ENCODE measurements at places on chromosomes 7 and 10.
A peak's percentile ranks its signal among the peaks of the same experiment; 100 is the strongest.

DNA sequence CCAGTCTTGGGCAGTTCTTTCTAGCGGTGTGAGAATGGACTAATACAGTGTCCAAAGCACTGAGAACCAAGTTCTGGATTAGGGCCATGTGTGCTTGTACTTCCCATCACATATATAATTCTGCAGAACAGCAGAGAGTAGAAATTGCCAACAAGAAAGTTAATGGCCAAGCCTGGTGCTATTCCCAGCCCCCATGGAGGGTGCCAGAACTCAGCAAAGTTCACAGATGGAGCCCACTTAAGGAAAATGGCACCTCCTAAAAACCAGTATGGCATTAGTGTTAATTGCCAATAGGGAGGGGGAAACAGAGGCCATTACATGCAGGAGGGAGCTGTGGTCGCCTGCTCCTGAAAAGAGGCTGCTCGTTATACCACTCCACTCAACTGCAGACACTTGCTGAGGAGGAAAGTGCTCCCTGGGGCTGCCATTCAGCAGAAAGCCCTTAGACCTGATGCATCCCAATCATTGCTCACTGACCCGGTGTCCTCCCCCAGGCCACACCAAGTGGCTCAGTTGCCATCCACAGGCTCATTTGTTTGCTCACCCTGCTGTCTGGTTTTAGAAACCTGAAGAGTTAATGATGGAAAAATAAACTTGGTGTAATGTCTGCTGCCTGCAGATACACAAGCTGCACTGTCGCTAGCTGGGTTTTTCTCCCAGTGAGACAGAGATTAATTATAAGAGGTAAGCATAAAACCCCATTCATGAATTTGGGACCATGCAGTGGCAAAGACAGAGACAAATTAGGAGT is 280.6 kb downstream of the GFRA1 start:
- no peak for DNase-seq

DNA sequence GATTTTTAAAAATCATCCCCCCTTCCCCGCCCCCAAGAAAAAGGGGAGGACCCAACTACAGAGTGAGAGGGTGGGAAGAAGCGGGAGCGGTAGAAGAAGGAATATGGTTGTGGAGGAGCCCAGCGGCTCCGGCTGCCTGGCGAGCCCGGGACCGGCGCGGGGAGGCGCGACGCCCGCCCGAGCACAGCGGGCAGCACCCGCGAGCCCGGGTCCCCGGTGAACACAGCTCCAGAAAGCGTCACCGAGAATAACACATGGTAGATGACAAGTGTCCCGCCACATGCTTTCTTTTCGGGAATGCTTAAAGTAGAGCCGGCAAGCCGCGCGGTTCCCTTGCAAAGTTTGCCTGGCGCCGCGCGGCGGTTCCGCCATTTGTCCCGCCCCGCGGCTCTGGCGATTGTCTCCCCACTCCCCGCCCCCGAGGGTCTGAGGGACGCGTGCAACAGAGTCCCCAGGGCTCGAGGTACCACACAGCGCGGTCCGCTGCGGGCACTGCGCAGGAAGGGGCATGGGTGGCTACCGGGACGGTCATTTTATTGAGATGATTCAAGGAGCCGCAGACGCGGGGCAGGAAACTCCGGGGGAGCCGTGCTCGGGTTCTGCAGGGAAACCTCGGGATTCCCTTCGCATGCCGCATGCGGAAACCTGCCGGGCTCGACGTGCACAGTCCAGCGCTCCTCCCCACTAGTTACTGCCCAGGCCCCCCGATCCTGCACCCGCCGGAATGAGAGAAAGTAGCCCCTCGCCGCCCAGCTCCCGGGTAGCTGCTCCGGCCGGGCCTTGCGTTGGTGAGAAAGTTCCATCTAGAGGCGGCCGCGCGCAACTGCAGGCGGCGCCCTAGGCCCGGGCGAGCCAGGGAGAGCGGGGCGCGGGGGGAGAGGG is 781 bp upstream of the GRM8 start:
- peak; percentile 18 for DNase-seq

DNA sequence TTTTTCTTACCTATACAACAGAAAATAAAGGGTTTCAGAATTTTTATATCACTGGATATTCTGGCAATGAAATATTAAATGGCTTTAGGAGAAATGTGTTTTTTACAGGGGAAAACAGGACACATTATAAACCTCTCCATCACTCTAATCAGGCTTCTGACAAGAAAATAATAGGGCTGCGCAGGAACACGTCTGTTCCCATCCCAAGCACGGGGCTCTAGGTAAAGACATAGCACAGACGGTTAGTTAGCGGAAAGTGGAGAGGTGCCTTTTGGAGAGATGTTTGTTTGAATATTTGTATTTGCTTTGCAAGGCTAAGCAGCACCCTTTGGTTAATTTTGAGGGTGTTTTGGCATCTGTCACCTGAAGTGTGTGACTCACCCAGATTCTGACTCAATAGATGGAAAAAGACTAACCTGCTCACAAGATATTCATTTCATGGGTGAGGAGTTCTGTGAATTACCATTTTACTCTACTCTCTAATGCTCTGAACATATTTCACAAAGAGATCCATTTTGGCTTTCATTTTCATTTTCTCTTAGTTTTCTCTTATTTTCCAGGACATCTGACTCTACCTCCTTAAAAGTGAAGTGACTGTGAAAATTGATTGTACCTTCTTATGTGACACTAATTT is 174.5 kb upstream of the AKR1E2 start:
- no peak for DNase-seq

DNA sequence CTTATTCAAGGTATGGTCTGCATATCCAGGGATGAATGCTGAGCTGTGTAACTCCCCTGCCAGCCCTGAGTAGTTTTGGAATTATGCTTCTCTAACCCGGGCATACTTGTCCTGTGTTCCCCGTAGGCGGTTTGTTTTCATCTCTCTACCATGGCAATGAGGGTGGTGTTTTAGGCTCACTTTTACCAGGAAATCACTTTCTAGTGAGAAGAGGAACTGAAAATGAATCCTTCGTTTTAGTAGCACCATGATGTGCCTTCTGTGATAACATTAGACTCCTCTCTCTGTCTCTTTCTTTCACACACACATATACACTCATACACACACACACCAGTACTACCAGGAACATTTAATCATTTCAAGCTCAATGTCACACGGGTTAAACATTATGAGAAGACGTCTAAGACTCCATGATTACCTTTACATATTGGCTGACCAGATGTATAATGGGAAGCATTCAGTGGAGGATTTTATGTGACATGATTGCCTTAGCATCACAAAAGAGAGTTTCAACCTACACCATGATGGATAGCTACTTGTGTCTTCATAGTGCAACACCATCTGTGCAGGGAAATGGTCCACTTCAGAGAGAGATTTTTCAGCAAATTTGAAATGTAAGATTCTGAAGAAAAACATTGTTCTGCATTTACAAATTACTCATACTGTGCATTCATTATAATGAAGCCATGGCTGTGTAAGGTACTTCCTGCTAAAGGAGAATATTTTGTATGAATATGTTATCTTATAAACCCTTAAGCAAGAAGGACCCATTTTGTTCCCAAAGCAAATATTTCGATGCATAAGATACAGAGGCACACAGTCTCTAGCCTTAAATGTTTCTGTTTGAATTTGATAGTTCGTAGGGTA is 31.0 kb upstream of the PFKP start:
- DNase-seq, result no peak

DNA sequence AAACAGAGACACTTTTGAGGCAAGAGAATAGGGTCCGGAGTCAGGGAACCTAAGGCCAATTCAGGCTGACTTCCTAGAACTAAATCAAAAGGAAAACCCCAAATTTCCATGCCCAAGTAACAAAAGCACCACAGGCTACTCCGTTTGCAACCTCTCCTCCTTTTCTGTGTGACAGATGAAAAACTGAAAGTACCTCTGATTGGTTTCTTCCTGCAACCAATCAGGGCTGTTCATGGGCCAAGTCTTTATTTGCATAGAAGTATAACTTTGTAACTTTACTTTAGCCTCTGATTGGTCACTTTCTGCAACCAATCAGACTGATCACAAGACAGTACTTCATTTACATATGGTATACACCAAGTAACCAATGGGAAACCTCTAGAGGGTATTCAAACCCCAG is 239.9 kb upstream of the KCND2 start:
- DNase-seq, result peak; percentile 30

DNA sequence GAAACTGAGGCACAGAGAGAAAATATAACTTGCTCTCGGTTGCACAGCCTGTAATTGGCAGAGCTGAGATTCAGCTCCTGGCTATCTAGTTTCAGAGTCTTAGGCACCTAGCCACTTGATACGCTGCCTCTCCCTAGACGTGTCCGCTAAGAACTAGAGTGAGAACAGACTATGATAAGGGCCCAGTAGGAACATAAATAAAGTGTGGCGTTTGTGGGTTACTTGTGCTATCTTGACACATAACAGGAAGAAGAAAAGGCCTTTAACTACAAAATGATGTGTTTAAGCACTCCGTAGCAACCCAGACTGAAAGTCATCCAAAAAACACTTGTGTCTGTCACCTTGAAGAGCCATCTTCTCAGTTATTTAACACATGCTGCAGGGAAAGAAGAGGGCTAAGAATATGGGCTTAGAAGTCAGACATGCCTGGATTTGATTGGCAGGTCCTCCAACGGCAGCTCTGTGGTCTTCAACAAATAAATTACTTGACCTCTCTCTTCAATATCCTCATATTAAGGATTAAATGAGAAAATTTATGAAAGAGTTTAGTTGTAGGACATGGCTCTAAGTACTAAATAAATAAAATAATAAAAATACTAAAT is 96.2 kb downstream of the SGMS1 start:
- no peak for DNase-seq

GRCh38 chr7:33981671-33982424 is 76.5 kb downstream of the BMPER start:
- DNase-seq, result no peak

DNA sequence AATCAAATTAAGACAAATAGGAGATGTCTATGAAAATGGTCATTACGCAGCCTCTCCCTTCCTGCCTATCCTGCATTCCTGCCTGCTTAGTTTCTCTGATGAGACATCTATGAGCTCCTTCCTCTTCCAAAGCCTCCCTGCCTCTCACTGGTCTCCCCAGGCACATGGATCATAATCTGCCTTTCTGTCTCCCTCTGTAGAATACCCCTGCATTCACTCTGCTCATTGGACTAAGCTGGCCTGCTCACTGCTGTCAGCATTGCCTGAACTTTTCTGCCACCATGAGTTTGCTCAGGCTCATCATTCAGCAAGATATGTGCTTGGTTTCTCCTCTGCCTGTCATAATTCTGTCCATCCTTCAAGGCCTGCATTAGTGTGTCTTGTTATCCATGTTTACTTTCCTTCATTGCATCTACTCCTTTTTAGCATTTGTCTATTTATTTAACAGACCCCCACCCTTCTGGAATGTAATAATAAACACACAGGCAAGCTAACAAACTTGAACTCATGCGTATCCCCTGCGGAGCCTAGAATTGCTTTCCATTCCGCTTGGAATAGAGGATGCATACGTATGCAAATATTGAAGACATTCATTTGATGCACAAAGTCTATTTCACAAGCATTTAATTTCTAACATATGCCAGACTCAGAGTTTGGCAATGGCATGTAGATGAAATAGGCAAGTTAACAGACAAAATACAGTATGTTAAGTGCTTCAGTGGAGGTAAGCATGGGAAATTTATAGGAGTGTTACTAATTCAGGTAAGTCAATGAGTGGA is 88.3 kb downstream of the PTPRZ1 start:
- no peak for DNase-seq

GRCh38 chr10:34319197-34319846 is 495.8 kb downstream of the PARD3 start:
- no peak for DNase-seq

DNA sequence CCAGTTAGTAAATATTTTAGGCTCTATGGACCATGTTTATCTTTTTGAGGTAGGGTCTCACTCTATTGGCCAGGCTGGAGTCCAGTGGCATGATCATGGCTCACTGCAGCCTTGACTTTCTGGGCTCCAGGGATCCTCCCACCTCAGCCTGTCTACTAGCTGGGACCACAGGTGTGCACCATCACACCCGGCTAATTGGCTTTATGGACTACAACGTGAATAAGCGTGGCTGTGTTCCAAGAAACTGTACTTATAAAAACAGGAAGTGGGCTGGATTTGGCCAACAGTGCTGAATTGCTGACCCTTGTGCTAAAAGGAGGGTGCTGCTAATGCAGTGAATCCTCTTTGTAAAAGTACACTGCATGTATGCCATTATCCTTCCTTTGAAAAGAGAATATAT is 111.7 kb upstream of the CDK13 start:
- no peak for DNase-seq
